AML-193 (cell line): ENCODE measurements at places on chromosomes 11 and 22.
A peak's percentile ranks its signal among the peaks of the same experiment; 100 is the strongest.

- peak; percentile 54 for DNase-seq
Measured at GRCh38 chr22:43481568-43482317, 69.9 kb downstream of the MPPED1 start.

DNA sequence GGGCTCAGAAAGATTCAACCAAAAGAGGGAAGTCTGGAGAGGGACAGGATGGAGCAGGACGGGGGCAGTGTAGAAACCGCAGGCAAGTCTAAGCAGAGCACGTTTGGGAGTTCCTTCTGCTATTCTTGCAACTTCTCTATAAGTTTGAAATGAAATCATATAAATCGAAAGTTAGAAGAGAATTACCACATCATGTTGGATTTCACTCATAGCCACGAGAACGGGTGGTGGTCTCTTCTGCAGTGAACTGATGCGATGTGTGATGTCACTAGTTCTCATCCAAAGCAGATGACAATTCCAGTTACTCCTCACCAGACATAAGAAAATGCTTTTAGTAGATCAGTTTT, 36.0 kb downstream of the KCNQ1 start:
- peak; percentile 88 for DNase-seq

- DNase-seq = no peak
Measured at GRCh38 chr11:78789375-78789774, 214.7 kb upstream of the NARS2 start.

GRCh38 chr11:76656050-76656531, 14.5 kb downstream of the LRRC32 start:
- no peak for DNase-seq
